8988T (cell line): ENCODE measurements at places on chromosomes 5 and 9.

DNA sequence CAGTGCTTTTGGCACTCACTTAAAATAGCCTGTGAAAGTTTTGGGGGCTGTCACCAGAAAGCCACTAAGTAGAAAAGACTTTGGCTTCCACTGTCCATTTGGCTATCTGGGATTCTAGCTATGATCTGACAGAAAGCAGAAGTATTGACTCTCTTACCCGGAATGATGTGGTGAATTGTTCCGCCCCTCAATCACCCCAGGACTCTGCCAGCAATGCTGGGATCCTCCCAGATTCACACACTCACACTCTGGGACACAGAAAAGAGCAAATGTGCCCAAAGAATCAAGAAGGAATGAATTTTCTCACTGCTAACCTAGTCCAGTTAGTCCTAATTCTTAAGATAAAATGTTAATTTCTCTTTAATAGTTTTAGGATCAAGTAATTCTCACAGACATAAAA, 576.9 kb downstream of the BNC2 start:
- no peak for DNase-seq

DNA sequence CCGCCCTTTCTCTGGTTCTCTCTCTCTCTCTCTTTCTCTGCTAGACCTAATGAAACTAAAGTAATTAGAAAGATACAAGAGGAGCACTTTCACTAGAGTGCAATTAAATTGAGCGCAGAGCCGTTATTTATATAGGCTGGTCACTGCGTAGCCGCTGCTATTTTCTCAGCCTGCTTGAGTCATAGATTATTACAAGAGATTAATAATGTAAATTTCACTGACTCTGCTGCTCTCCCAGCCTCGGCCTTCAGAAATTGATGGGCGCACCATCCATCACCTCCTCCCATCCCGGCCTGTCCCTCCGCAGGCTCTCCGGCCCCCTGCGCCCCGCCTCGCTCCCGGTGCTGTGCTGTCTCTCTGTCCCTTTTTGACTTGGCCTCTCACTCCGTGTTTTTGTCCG, 268.0 kb upstream of the MVB12B start:
- no peak for DNase-seq

GRCh38 chr5:160289356-160289651, 23.1 kb downstream of the CCNJL start:
- DNase-seq = no peak

- DNase-seq = no peak
Measured at GRCh38 chr9:110897943-110898342, 140.3 kb downstream of the LPAR1 start.

DNA sequence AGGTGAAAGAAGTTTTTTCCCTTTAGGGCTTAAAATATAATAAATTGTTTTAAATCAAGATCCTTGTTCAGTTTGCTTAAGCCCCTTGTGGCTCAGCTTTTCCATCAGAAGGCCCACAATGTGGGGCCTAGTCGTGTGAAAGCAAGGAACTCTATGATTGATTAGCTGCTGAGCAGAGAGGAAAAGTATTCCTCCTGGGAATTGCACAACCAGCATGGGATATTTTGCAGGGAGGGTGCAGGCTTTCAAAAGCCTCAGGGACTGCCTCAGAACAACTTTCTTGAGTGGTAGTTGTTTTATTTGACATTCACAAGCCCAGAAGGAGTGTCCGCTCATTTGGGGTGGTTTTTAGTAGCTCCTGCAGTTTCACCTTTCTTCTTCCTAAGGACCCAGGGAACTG, 19.8 kb downstream of the TTC23L start:
- no peak for DNase-seq

GRCh38 chr5:67542479-67542878, 345.9 kb upstream of the CD180 start:
- DNase-seq = no peak

GRCh38 chr9:70435948-70436347, 21.5 kb upstream of the KLF9 start:
- no peak for DNase-seq

GRCh38 chr5:4703931-4704458, 436.1 kb upstream of the ADAMTS16 start:
- DNase-seq = no peak

DNA sequence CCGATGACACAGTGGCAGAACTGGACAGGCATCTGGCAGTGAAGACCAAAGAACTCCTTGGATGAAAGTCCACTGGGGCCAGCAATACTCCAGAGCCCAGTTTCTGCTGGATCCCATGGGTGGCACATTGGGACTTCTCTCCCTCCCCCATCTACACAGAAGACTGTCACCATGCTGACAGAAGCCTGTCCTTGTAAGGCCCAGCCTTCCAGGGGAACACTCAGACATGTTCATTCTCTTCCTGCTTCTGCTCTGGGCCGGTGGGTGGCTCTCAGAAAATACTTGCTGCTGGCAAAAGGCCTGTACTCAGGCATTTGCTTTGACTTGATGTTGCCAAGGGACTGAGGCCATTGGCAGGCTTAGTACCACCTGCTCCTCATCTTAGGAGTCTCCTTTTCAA, 48.3 kb upstream of the PTGS1 start:
- no peak for DNase-seq

- DNase-seq = no peak
Measured at GRCh38 chr5:116534964-116535651, 39.5 kb downstream of the SEMA6A start.

- no peak for DNase-seq
Measured at GRCh38 chr5:133643365-133643764, 31.0 kb upstream of the FSTL4 start.

DNA sequence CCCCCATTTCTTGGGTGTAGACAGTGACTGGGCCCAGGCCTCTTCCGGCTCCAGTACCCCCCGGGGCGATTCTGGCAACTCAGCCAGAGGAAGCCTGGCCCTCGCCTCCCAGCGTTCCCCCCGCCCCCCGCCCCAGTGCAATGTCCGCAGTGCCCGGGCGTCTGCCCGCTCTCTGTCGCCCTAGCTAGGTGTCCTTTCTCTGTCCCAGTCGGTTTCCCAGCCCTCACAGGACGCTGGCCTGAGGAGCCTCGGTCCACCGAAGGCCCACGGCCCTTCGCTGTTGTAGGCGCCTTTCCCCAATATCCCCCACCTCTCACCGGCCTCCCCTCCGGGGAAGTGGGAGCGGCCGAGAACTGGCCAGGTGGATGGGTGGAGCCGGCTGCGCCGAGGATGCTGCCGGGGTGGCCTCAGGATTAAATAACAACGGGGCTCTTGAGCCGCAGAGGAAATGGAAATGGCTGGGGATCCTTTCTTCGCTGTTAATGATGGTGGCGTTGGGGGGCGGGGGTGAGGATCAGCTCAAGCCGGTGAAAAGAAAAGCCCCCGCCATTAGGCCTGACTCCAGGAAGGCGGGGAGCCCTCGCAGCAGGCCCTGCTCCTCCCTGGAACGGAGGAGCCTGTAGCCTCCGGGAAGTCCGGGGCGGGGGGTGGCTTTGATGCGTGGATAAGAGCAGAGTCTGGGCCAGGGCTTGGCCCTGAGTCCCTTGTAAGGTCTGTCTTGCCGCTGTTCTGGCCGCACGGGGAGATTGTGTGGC, 1.1 kb upstream of the SPRY4 start:
- no peak for DNase-seq

- no peak for DNase-seq
Measured at GRCh38 chr5:6711409-6712141, 1.7 kb upstream of the TENT4A start.

- no peak for DNase-seq
Measured at GRCh38 chr9:130030651-130031127, 12.3 kb downstream of the FNBP1 start.

DNA sequence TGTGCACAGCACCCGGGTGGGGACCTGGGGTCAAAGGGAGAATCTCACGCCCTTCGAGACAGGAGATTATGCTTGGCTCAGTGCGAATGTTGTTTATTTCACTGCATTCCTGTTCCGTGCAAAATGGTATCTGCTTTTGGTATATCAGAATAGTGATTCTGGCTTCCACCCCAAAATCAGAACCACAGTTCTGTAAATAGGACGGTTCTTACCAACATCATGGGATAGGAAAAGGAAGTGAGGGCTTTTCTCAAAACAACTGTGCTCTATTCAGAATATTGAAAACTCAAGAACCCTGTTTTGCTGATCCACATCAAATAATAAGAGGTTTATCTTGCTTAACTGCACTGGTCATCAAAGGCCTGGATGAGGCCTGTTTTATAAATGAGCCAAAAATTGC, 51.6 kb upstream of the FBXW11 start:
- no peak for DNase-seq

GRCh38 chr5:138577452-138577851, 2.3 kb upstream of the HSPA9 start:
- no peak for DNase-seq

- no peak for DNase-seq
Measured at GRCh38 chr5:41598011-41598410, 87.6 kb upstream of the PLCXD3 start.

GRCh38 chr5:77208507-77209163, 1.8 kb upstream of the PDE8B start:
- DNase-seq = no peak

DNA sequence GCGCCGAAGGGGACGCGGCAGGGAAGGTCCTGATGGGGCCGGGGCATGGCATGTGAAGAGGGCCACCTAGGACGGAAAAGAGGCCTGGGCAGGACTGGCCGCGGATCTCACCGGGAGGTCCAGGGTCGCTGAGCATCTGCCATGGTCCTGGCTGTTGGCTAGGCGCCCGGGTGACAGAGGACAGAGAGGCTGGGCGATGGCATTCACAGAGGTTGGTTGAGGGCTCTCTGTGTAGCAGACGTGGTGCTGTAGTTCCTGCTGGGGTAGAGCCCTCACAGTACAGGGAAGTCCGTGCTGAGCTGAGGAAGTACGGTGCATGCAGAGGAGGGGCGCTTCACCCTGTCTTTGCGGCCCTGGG, 427 bp downstream of the PCYOX1L start:
- no peak for DNase-seq

DNA sequence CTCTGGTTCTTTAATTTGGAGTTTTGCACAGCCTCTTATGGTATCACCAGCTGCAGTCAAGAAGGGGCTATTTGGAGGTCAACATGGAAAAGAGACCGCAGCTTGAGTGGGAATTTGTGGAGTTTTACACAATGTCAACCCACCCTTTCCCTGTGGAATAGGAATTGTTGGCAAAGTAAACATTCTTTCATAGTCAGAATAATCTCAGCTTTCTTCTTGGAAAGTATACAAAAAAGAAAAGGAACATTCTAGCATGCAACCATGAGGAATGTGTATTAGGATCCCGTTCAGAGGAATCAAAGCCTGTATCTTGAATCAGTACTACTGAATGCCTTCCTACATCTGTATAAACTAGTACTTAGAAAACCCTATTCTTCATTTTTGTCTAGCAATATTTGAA, 107.6 kb downstream of the LURAP1L start:
- no peak for DNase-seq

GRCh38 chr9:136539427-136540421, 6.1 kb downstream of the NOTCH1 start:
- DNase-seq = peak; percentile 94

GRCh38 chr5:37064442-37064841, 184.7 kb downstream of the CPLANE1 start:
- DNase-seq = no peak

DNA sequence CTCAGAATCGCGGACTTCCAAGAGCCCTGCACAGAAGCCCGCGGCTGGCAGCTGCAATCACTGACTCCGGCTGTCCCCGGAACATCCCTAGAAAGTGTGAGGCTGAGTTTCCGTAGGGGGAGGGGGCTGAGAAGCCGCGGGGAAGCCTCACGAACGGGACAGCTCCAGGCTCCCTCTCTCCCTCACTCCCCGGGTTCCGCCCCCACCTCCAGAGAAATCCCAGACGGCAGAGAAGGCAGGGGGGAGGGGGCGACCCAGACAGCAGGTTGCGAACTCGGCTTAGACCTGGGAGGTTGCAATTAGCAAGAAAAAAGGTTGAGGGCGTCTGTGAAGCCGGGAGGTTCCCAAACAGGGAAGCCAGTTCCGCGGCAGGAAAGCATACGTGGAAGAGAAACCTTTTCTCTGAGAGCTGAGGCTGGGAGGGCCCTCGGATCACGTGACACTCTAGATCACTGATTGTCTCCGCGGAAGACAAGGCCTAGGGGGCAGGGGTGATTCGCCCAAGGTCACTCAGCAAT, 73.8 kb upstream of the CPLX2 start:
- no peak for DNase-seq

- no peak for DNase-seq
Measured at GRCh38 chr5:61342071-61342501, 10.0 kb downstream of the ZSWIM6 start.

- DNase-seq = no peak
Measured at GRCh38 chr9:32899761-32900160, 101.7 kb downstream of the APTX start.

GRCh38 chr9:75671354-75671753, 219.1 kb upstream of the PCSK5 start:
- no peak for DNase-seq

GRCh38 chr9:98594546-98595160, 114.1 kb downstream of the GABBR2 start:
- no peak for DNase-seq

- no peak for DNase-seq
Measured at GRCh38 chr9:109167716-109168115, 667 bp upstream of the FRRS1L start.

GRCh38 chr5:146921225-146921624, 42.7 kb upstream of the PPP2R2B start:
- DNase-seq = no peak

DNA sequence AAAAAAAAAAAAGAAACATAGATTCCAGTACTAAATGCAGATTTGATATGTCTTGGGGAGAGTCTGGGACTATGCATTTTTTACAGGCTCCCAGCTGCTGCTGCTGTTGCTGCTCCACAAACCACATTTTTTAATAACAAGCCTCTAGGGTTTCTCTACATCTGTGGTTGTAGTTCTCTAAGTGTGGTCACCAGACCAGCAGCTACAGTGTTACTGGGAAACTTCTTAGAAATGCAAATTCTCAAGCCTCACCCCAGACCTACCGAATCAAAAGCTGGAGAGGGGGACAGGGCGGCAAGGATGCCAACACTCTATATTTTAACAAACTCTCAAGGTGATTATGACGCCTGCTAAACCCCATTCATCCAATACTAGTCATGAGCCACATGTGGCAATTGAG, 293.4 kb upstream of the PTGER4 start:
- DNase-seq = no peak

DNA sequence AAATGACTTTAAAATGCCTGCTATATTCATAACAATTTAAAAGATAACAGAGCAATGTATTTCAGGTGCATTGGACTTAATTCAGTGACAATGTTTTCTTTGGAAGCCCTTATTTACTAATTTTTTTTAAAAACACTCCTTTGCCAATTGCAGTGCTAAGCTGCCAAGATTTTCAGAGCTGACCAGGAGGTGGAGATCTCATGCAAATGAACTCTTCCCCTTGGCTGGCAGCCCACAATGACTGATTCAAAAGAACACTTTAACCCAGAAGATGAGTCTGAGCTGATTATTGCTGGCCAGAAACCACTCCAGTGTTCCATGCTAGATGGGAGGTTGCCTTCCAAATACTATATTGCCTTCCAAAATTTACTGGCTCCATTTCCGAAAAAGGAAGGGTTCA, 128.3 kb upstream of the CCNH start:
- DNase-seq = no peak
